ENCODE measurements at places on chromosomes 5 and 9.

GRCh38 chr9:126607731-126608130 is 6.0 kb upstream of the LMX1B start:
- no peak for DNase-seq

GRCh38 chr9:12776513-12777055 is 1.8 kb downstream of the LURAP1L start:
- DNase-seq, result no peak

GRCh38 chr9:117448066-117448465 is 33.2 kb upstream of the ASTN2 start:
- DNase-seq, result no peak

DNA sequence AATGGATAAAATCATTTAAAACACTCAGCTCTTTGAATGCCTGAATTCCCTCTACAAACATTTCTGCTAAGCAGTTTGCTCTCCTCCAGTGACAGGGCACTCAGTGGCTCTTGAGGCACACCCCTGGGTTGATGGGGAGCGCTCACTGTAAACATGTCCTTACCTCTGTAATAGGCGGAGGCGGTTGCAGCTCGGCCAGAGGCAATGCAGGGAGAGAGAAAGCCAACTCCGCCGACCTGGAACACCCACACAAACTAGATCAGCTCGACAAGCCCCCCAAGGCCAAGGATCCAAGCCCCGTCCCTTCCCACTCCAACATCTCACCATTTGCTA is 329 bp downstream of the CDC23 start:
- peak; percentile 37 for DNase-seq

- no peak for DNase-seq
Observed at GRCh38 chr9:27094640-27095298, 14.3 kb upstream of the TEK start.

DNA sequence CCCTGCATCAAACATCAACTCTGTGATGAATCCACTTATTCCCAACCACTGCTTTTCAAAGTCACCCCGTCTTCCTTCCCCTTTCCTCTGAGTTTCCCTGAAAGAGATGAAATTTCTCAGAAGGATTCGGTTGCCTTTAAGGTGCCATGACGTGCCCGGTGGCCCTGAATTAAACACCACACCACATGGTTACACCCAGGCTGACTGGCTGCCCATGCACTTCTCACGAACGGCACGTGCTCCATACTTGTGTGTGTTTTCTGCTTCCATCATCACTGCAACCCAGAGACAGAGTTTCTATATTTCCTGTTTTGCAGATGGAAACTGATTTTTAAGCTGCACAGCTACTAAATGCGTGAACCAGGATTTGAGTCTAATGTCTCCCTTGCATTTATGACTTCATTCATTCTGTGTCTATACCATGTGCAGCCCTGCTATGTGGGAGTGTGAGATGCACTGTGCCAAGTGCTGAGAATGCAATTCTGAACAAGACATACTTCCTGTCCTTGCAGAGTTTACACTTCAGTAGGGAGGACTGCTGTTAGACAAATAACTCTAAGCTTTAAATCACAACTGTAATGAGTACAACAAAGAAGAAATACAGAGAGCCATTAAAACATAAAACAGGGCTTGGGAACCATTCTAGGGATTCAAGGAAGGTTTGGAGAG is 162.9 kb downstream of the NXNL2 start:
- no peak for DNase-seq

DNA sequence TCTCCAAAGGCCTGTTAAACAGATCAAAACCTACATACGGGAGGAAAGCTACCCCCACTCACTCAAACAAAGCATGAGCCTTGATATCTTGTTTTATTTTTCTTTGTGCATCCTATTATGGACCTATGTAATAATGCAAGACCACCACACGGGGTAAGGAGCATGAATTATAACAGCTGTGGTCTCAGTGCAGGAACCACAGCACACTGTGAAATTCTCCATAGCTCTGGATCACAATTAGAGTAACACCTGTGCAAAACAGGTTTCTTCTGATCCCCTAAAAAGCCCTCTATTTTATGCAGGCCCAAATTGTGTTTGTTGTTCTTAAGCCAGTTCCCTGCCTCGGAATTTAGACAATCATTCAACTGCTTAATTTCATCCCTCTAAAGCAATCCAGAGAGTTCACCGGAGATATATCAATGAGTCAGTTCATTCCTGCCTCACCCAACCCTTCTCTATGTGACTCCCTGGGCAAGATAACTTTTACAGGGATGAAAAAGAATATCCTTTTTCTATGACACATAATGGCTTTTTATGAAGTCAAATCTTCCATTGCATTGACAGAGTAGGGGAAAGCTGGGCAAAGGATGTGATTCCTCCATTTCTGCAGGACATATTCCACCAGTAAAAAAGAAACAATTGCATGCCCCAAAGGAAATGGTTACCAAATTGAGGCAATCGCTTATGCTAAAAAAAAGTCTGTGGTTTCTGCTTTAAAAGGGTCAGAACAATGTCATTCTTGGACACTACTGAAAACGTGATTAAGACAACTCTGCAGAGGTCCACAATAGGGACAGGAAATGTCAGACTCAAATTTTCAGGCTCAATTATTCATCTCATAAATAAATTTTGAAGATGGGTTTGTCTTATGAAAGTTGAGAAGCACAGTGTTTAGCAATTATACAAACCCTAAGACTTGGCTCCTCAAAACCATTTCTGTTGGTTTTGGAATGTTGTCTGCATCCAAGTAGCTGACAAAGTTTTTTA is 41.6 kb upstream of the FST start:
- no peak for DNase-seq

DNA sequence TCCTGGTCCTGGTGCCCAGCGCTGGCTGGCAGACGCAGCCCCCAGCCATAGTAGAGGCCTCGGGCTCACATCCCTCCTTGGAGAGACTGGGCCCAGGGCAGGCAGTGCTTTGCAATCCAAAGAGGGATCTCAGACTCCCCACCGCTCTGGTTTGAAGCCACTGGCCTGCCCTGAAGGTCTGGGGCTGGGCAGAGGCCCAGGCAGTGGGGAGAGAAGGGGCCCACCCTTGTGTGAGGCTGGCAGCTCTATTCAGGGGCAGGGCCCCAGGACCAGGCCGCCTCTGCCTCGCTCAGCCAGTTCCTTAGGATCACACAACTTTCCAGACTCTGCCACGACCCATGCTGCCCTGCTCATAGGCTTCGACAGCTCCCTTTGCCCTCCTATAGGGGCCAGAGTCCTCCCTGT is 10.7 kb upstream of the SEC16A start:
- DNase-seq, result no peak

- no peak for DNase-seq
Observed at GRCh38 chr5:11640158-11640873, 263.9 kb downstream of the CTNND2 start.

- no peak for DNase-seq
Observed at GRCh38 chr5:16615741-16616535, 859 bp downstream of the RETREG1 start.

GRCh38 chr5:75496026-75496425 is 15.4 kb downstream of the CERT1 start:
- DNase-seq, result no peak

GRCh38 chr9:137247135-137247915 is 3.8 kb upstream of the STPG3 start:
- no peak for DNase-seq

- DNase-seq, result no peak
Observed at GRCh38 chr5:170599756-170600155, 95.9 kb downstream of the KCNIP1 start.

Measured in hematopoietic multipotent progenitor cell treated with erythropoietin and hydrocortisone succinate and interleukin-3 and kit ligand, for 15 days (in vitro differentiated cells).